Stimulated activated naive CD4-positive, alpha-beta T cell (primary cell): ENCODE measurements at places on chromosomes 16 and 17.

GRCh38 chr16:8641671-8642070 lies 20.2 kb downstream of the METTL22 start:
- DNase-seq, result no peak

- no peak for DNase-seq
Measured at GRCh38 chr17:43559161-43559816, 13.1 kb upstream of the ETV4 start.

GRCh38 chr17:74288785-74289184 lies 14.8 kb downstream of the DNAI2 start:
- DNase-seq, result no peak

- DNase-seq, result no peak
Measured at GRCh38 chr16:35798885-35799426, 2339.5 kb downstream of the TP53TG3F start.

- no peak for DNase-seq
Measured at GRCh38 chr16:79347277-79347676, 253.3 kb downstream of the MAF start.

DNA sequence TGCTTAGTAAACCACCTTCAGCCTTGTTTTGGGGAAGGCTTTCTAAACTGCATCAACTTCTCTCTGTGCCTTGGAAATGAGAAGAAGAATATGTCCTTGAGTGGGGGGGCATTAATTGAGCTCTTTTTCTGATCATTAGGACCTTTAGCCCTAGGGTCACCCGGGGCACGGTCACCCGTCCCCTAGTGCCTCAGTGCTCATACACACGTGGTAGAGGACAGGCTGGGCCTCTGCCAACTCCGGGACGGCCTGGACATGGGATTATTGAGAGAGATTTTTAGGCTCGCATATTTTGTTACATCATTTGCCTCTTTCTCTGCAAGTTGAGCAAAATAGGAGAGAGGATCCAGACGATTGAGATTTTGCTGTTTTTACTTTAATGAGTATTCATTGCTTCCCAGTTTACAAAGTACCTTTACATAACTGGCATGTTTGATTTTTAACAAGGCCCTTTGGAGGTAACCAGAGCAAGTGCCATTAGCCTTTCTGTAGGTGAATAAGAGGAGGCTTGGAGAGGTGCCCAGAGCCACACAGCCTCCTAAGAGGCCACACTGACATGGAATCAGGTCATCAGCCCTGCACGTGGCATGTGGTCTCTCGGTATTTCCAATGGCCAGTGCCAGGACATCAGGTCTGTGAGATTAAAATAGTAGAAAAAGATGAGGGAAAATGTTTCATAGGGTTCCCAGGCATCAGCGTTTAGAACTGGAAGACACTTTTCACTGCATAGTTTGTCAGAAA lies 11.1 kb downstream of the PMM2 start:
- no peak for DNase-seq

GRCh38 chr16:54632322-54633220 lies 298.1 kb upstream of the IRX5 start:
- no peak for DNase-seq

- DNase-seq, result no peak
Measured at GRCh38 chr17:73071066-73071999, 21.2 kb downstream of the SLC39A11 start.

DNA sequence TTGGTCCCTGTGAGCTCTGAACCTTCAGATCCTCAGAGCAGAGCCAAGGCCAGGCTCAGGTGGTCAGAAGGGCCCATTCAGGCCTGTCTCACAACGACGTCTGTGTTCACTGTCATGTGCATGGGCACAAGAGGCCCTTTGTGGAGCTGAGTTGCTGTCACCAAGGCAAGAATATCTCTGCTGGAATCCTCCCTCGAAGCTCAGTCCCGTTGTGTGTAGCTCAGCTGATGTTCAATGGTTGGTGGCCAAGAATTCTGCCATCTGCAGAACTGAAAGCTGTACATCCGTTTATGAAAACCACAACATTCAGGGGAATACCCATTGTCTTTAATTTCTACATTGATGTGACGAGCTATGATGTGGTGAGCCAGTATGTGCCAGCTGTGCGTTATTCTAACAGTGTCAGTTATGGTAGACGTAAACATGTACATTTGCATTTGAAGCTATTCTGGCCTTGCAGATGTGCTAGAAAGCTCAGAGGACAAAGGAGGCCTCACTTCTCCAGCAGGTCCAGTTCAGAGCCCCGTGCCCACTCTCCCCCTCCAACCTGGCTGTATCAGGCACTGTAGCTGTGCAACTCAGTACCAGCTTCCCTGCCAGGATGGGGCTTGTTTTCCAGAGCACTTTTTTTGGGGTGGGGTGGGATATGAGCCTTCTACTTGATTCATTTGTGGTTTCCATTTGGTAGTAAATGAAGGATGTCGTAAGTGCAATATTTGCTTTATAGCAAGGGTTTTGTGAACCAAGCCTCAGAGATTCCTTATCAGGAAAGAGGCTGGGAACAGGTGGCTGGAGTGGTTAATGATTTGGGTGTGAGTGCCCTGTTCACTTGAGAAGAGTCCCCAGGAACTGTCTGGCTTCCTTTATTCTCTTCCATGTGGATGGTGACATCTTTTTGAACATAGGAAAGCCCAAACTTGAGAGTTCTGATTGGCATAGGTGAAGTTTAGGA lies 56.1 kb downstream of the B9D1 start:
- DNase-seq, result peak; percentile 24

GRCh38 chr17:73560661-73561060 lies 83.6 kb downstream of the SDK2 start:
- no peak for DNase-seq

DNA sequence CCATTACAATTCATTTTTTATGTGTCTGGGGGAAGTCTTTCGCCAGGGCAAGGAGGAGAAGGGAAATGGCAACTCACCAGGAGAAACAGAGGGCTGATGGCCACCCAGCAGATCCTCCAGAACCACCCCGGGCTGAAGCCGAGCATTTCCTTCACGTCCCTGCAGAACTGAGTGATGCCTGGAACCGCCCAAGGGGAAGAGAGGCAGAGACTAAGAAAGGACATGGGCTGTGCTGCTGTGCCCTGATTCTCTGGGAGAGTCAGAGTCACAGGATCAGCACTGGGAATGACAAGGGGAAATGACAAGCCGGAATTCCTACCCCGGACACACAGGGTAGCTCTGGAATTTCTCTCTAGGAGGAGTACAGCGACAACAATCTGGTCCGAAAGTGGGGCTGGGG lies 27.8 kb downstream of the SLC6A4 start:
- DNase-seq, result no peak

GRCh38 chr16:5502467-5502869 lies 404.9 kb upstream of the EEF2KMT start:
- DNase-seq, result no peak

- no peak for DNase-seq
Measured at GRCh38 chr17:40645943-40646342, 1.7 kb downstream of the SMARCE1 start.

GRCh38 chr17:40859536-40859935 lies 7.5 kb downstream of the KRT12 start:
- no peak for DNase-seq

GRCh38 chr16:78183437-78184237 lies 84.2 kb downstream of the WWOX start:
- DNase-seq, result no peak

- DNase-seq, result no peak
Measured at GRCh38 chr16:84741340-84741830, 41.6 kb downstream of the USP10 start.

- peak; percentile 66 for DNase-seq
Measured at GRCh38 chr17:48131216-48131824, 23.8 kb downstream of the SNX11 start.

GRCh38 chr16:88792078-88792550 lies 7.1 kb upstream of the PIEZO1 start:
- DNase-seq, result no peak
